ENCODE measurements at places on chromosomes 11 and 22. TPM values are rescaled to one million over a fixed set of nuclear protein-coding genes. Genes with fewer than 3 reads are reported as not detected.

- DNase-seq = no peak
These were observed 79.5 kb downstream of the UBASH3B start for GRCh38 chr11:122734848-122735496.

GRCh38 chr11:34658071-34659015 is 37.5 kb downstream of the EHF start:
- DNase-seq = no peak

DNA sequence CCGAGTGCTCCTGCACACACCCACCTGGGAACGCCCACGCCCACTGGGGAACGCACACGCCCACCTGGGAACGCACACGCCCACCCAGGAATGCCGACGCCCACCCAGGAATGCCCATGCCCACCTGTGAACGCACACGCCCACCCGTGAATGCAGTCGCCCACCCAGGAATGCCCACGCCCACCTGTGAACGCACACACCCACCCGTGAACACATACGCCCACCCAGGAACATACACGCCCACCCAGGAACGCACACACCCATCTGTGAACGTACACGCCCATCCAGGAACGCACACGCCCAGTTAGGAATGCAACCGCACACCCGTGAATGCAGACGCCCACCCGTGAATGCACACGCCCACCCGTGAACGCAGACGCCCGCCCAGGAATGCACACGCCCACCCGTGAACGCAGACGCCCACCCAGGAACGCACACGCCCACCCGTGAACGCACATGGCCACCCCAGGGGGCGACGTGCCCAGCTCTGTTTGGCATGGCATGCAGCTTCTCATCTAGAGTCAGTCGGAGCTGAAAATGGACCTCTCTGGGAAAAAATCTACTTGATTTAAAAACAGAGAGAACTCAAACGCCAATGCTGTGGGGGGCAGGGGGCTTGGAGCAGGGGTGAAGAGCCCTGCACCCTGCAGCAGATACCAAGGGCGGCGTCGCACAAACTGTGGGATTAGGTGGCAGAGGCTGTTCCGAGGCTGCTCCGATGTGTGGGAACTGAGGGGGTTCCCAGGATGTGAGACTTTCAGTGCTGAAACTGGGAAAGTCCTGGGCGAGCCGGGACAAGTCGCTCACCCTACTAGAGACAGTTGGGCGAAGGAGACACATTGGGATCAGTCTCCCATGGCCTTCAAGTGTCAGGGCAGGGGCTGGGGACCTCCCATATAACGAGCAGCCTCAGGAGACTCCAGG is 83.3 kb downstream of the MYEOV start:
- DNase-seq = no peak

DNA sequence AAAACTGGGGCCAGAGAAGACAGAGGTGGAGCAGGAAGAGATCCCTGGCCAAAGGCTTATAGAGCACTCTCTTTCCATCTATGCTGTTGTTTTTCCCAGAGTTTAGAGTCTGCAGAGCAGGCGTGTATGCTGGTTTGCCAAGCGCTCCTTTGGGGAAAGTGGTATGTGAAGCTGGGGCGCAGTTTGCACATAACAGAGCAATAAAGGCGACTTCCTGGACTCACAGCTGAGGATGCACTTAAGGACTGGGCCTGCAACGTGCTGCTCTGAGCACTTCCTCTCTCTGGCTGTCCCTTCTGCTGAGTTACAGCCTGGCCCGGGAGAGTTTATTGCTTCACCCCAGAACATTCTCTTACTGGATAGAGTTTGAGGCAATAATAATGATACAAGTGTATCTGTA is 41.7 kb downstream of the THAP12 start:
- DNase-seq = no peak

DNA sequence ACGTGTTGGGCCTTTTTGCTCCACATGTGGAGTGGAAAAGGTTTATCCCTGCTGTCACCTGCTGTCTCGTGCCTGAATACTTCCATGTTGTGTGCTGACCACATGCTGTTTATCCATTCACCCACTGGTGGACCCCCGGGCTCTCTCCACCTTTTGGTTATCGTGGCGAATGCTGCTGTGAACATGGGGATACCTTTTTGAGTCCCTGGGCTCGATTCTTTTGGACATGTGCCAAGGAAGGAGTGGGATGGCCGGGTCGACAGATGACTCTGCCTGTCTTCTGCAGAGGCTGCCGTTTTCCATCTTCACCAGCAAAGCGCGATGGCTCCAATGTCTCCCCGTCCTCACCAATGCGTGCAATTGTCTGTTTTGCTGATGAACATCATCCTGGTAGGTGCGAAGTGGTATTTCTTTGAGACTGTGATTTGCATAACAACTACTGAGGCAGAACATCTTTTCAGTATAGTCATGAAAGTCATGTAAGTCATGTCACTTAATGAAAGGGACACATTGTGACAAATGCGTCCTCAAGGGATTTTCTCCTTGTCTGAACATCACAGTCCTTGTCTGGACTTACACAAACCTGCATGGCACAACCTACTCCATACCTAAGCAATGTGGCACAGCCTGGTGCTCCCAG is 758.7 kb downstream of the BRD1 start:
- DNase-seq = no peak

DNA sequence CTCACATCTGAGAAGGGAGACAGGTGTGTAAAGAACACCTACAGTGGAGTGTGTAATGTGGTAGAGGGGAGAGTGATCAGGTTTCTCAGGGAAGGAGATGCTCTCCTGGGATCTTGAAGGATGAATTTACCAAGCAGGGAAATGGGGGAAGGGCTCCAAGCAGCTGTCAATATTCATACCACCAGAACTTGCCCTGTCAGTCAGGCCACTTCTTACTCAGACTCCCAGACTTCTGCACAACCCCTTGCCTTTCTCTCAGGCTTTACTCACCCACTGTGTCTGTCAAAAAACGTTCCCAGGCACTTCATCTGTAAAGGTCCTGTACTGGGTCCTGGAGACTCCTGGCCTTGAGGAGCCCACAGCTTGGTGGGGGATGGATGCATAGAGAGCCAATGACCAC is 14.0 kb upstream of the FCHSD2 start:
- no peak for DNase-seq

The CBL gene
- 13.4 TPM for total RNA-seq

The SNX15 gene
- 25.7 TPM for total RNA-seq

The YPEL4 gene
- 2.6 TPM for total RNA-seq

The HBB gene
- total RNA-seq = 2,002 TPM

All from spinal cord (tissue), 10 donors.